ENCODE measurements at places on chromosomes 11 and 22.

DNA sequence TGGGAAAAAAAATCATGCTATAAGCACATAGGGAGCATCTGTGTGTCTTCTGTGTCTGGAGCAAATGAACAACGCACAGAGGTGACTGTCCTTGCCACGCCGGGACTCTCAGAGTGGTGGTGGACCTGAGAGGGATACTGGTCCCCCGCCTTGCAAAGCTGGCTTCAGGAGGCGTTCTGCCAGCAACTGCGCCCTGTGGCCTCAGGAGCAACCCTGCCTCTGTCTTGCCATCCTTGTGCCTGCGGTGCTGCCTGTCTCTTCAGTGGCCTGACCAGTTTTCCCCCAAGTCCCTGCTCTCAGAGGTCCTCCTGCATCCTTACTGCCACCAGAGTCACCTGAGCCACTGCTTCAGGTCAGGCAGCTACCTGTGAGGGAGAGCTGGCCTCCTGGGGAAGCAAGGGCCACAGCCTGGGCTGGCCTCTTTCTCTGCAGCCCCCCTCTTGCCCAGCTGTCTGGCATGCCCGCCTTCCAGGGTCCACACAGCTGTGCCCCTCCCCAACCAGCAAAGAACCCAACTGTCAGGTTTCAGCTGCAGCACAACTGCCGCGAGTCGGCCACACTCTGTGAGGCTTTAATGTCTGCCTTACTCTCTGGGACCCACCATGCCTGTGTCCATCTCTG is 30.4 kb upstream of the YPEL1 start:
- no peak for DNase-seq

DNA sequence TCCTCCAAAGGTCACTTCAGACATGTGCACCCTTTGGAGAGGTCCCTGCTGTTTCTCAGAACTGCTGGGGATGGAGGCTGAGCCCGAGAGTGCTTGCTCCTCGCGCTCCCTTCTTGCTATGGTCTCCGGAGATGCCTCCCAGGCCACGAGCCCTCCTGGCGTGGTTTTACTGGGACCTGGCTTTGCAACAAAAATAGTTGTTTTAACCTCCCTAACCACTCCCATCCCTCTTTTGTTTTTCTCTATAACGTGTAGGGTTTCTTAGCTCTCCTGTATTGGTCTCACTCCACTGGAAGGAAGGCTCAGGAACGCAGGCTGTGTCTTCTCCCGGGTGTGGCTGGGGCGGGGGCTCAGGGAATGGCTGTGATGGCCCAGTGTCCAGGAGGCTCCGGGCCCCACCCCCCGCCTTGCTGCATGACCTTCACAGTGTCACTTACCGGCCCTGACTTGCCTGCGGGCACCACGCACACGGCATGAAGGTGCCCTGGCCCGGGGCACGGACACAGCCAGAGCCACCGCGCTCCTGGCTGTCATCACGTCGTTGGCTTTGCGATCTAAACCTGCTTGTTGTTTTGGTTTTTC is 5.6 kb downstream of the PTDSS2 start:
- DNase-seq, result no peak

GRCh38 chr11:83819931-83820549 is 533.9 kb upstream of the CCDC90B start:
- DNase-seq, result peak; percentile 20

- DNase-seq, result no peak
Observed at GRCh38 chr11:112310419-112310818, 49.8 kb upstream of the PLET1 start.

DNA sequence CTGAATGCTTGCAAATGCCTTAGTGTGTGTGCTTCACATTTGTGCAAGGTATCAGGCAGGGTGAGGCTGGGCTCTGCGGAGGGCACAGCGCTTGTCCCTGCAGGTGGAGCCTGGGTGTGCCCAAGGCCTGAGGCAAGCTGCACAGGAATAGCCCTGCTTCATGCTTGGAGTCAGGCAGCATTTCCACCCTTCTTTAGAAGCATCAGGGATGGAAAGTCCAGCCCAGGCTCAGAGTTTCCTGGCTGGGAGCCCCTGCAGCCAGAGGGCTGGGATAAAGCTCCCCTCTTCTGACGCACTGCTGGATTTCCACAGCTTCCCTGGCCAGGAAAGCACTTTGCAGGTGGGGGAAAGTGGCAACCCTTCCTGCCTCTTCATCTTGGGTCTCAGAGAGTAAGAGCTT is 63.4 kb downstream of the GALNT18 start:
- DNase-seq, result no peak

DNA sequence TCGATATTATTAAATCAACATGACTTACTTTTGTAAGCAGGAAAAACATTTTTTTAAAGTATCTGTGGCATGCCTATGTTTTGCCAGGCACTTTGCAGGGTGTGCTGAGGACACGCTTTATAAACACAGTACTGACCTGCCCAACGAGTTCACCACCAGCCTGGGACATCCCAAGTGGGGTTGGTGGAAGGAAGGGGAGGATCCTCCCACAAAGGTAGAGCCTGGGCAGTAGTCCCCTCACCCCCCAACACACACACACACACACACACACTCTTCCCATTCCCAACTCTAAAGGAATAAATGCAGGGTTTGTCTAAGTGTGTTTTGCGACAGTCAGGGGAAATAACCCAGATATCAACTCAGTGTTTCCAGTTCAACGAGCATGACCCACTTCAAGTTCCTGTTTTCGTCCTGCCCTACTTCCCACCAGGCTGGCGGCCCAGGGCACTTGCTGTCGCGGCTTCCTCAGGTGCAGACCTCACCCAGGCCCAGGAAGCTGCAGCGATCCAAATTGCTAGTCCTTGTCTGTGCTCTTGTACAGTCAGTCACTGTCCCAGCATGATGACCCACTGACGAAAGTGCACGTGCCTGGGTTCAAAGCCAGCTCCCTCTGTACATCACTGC is 3.1 kb downstream of the CERK start:
- peak; percentile 43 for DNase-seq

GRCh38 chr11:65414776-65415498 is 7.7 kb upstream of the NEAT1 start:
- no peak for DNase-seq

DNA sequence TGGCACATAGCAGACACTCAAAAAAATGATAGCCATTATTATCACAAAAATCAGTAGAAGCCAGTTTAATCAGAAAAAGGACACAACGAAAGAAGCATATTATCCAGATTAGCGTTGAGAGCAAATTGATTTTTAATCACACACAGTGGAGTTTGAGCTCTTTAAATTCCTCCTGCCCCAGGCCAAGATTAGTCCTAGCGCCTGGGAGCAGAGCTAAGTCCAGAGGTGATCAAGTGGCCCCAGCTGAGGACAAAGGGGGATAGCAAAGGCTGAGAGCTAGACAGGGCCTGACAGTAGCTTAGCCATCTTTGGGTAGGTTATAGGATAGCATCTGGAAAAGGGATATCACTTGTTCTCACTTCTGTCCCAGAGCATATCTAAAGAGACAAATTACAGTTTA is 133.6 kb downstream of the NXPE2 start:
- DNase-seq, result no peak

DNA sequence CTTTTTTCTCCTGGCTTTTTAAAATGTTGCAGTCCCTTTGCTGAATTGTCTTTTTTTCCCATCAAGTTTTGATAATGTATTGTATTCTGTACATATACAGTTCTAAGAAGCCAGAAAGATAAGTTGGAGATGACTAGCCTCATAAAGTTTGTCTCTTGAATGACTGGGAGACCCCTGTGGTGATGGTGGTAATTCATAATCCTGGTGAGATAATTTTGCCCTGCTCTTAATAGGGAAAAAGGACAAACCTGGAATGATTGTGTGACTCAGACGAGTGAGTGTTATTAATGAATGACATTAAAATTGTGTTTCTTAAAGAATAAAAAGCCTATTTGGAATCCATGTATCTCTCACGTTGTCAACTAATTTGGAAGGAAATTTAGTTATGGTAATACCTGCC is 1.2 kb downstream of the HIKESHI start:
- no peak for DNase-seq
